ENCODE measurements at places on chromosomes 6 and 20.

DNA sequence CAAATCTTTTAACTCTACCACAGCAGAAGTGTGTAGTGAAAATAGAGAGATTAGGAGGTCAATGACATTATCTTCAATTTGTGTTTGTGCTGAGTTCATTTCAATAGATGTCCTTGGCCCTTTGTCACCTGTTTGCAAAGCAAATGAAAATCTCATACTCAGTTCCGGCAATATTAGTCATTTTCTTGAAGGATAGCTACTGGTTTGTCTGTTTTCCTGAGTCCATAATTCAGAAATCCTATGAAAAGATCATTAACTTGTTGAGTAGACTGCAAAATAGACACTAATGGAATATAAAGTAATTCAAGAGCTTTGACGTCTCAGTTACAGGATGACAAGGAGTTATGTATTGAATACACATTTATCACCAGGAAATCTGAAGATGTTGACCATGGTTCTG is 821.1 kb upstream of the FLRT3 start:
- DNase-seq: no peak

DNA sequence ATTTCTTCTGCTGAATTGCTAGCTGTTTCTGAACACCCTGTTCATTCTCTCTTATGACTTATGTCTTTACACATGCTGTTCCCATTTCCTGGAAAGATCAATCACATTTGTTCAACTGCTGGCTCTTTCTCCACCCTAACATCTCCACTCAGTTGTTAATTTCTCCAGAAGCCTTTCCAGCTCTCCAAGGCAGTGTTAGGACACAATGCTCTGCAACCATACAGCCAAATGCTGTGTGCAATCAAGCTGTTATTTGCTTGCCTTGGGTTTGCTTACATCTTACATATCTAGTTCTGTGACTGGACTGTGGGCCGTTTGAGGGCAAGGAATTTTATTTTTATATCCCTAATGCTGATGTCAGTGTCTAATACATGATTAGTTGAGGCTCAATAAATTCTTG is 24.2 kb upstream of the CITED2 start:
- no peak for DNase-seq

DNA sequence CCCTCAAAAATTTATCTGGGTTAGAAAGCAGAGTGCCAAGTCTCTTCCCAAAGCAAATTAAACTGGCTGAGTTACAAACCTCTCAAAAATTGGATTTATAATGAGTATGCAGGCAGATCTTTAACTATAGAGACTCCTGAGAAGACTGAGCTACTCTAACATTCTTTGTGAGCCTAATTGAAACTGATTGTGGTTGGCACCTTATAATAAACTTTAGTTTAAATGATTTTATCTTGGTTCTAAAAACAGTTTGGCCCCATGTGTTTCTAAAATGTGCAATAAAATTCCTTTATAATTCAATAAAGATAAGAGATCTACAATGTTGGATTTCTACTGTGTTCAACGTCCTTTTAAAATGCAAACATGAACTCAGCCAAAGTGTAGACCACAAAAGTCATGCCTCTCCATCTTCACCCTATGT is 480.2 kb upstream of the RNF217 start:
- DNase-seq: no peak

DNA sequence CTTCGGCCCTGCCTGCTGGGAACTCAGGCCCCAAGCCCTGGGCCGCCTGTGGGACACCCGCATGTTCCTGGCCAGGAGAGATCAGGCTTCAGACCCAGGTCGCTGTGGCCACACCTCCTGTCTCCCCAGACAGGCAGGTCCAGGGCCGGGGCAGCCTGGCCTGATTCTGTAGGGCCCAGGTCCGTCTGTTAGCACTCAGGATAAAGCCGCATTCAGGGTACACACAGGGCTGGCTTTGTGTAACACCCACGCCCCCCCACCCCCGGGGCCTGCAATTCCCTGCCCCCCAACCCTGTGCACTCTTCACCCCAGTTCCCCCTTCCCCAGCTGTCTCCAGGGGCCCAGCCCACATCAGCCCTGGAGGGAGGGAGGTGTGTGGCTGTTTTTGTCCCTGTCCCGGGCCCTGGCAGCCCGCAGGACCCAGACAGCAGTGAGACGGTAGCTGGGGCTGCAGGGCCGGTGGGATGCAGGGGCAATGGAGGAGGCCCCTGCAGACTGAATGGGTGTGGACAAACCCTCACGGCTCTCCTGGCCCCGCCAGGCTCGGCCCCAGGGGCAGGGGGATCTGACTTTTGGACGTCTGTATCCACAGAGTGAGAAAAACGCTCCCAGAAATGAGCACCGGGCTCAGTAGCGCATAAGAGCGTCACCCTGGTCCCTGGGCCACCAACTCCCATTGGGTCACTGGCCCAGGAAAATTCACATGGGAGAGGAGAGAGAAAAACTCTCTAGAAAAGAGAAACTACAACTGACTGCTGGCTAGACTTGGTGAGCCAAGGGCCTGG is 42.4 kb upstream of the ZBP1 start:
- no peak for DNase-seq

DNA sequence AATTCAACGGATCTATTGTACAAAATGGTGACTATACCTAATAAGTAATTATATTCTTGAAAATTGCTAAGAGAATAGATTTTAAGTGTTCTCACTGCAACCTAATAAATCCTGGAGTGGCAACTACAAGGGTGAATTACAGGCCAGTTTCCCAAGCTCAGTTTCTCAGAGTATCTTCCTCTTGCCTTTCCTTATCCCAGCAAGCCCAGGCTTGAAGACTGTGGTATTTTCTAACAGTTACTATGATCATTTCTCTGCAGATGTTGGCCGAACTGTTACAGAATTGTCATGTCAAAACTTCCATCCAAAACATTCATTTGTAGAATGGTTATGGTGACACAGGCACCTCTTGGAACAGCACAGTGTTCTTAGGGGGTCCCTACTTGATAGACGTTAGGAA is 138.1 kb upstream of the PTCHD4 start:
- no peak for DNase-seq

DNA sequence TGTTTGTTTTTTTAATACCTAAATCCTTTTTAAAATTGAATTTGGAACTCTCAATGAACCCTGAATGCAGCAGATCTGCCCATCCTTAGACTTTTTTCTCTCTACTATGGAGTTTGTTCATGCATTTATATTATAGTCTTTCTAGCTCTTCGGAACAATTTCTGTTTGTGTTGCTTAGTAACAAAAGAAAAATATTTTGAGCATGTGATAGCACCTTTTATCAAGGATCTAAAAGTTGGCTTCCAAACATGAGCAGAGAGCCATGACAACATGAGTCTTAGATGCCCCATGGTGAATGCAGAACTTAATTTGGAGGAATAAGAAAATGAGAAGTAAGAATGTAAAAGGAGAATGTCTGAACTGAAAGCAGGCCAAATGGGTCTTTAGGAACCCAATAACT is 133.7 kb downstream of the EDN1 start:
- no peak for DNase-seq

DNA sequence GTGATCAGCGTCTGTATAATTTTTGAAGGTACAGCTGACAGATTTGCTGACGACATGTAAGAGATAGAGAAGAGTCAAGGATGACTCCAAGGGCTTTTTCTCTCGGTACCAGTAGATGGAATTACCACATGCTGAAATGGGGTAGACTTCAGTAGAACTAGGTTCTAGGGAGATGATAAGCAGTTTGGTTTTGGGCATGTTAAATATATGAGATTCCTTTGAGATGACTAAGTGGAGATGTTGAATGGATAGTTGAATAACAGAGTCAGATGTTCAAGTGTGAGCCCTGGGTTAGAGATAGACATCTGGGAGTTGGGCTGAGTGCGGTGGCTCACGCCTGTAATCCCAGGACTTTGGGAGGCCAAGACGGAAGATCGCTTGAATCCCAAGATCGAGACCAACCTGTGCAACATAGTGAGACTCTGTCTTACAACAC is 50.0 kb downstream of the PHF20 start:
- DNase-seq: no peak

- no peak for DNase-seq
These were observed 135.5 kb downstream of the ZDHHC14 start for GRCh38 chr6:157516319-157517026.

DNA sequence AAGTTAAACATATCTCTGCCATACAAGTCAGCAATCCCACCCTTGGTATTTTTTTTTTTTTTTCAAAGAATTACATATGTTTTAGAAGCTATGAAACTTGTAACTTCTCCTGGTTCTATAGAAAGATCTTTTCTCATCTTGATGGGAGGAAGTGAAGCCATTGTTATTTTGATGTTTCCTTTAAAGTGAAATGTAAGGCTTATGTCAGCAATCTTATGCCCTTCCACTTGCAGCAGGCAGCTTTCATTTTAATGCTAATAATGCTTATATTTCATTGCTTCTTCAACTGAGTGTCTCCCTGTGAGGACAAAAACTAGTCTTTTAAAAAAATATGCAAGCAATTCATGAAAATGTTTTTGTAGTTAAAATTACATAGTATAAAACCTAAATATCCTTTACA is 1614.7 kb downstream of the KHDRBS2 start:
- no peak for DNase-seq

DNA sequence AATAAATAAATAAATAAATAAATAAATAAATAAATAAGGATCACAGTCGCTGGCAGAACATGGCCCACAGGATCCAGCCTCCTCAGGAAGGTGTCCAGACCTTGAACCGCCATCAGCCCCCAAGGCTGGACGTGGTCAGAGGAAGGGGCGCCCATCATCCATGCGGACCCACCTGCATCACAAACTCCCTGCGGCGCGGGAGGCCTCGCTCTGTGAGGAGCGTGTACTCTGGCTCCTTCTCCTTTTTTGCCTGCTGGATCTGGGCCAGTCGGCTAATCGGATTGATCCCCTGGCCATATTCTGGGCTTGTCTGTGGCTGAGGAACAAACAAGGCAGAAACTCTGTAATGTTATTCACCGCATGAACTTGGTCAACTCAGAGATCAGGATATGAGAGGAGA is 65.2 kb downstream of the STAU1 start:
- DNase-seq: no peak

GRCh38 chr20:43187476-43188233 is 2.1 kb downstream of the PTPRT start:
- DNase-seq: peak; percentile 66

DNA sequence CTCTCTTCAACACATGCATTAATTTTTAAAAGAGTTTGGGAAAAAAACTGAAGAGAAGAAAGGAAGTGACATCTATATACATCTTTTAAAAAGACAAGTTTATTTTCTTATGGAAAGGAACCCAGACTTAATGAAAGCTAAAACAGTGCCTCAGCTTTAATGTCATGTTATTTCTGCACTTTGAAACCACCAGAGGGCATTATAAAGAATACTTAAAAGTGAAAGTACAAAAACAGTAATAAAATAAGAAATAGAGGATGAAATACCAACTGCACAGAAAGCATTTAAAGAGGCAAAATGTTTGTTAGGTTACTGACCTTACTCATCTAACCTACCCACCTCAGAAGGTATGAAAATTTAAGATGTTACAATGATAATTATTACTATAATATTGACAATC is 98.8 kb downstream of the HUS1B start:
- no peak for DNase-seq

DNA sequence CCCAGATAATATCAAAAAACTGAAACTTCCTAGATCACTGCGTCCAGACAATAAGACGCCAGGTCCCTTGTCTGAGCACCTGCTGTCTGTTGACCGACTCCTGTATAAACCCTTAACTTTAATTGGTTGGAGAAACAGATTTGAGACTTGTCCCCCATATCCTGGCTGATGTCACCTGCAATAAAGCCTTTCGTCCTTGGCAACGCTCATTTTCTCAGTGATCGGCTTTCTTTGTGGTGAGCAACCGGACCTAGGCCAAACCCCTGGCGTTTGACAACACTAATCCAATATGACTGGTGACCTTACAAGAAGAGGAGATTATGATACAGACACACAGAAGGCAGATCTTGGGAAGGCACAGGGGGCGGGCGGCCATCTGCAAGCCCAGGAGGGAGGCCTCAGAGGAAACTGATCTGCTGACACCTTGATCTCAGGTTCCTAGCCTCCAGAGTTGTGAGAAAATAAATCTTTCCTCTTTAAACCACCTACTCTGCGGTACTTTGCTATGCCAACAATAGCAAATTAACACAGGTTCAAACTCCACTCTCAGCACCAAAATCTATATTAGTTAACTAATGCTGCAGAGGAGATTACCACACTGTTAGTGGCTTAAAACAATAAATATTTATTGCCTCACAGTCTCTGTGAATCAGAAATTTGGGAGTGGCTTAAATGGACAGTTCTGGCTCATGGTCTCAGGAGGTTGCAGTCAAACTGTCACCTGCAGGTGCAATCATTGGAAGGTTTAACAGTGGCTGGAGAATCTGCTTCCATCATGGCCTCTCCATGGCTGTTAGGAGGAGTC is 178.7 kb downstream of the OTOR start:
- no peak for DNase-seq

GRCh38 chr20:13683833-13684232 is 45.1 kb upstream of the TASP1 start:
- DNase-seq: no peak

GRCh38 chr20:45828589-45828988 is 1.5 kb upstream of the TNNC2 start:
- DNase-seq: no peak

GRCh38 chr20:1307171-1307570 is 21.8 kb downstream of the SDCBP2 start:
- no peak for DNase-seq

GRCh38 chr6:54910921-54911320 is 64.3 kb downstream of the FAM83B start:
- DNase-seq: no peak

DNA sequence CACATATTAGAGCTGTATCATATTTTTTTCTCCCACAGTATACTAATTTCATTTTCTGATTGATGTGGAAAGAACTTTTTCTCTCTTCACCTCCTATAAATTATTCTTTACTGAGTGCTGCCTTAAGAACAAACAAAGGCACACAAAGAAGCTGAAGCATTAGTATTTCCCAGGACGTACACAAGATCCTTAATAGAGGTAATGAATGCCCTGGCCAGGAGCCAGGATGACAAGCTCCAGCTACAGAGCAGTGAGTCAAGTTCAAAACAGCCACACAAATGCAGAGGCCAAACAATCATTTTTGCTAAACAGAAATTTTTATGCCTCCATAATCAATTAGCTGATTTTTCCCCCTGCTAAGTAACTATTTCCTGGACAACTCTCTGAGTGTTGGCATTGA is 639.6 kb downstream of the EPHA7 start:
- DNase-seq: no peak

DNA sequence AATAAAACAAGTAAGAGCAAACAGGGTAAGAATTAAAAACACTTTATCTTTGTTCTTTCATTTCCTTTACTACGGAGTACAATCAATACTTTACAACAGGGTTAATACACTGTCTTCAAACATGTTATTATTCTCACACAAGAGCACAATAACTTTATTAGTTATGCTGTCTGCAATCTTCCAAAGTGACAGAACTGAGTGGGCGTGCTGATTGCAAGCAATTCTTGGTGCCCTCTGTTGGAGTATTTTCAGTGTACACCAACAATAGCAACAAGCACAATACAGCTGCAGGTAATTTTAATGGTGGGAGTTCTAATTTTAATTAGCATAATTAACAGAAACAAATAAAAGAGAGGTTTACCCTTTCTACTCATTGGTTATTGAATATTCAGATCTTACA is 33.9 kb upstream of the PTPRK start:
- no peak for DNase-seq

- DNase-seq: no peak
These were observed 7.2 kb downstream of the PRDM13 start for GRCh38 chr6:99613705-99614429.
